AG10803 (cell line): ENCODE measurements at places on chromosomes 11 and 22.

DNA sequence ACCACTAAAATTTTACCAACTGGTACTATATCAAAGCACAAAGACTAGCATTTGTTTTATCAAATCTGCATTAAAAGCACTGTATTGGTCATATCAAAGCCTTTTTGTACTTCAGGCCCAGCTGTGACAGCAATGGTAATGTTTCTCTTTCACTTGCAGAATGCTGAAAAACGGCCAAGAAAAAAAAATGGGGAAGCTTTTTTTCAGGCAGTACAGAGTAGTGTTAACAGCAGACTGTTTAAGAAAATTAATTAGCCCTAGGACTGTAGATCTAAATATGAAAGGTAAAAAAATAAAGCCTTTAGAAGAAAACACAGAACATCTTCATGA lies 33.3 kb downstream of the DENND5A start:
- peak; percentile 57 for DNase-seq

DNA sequence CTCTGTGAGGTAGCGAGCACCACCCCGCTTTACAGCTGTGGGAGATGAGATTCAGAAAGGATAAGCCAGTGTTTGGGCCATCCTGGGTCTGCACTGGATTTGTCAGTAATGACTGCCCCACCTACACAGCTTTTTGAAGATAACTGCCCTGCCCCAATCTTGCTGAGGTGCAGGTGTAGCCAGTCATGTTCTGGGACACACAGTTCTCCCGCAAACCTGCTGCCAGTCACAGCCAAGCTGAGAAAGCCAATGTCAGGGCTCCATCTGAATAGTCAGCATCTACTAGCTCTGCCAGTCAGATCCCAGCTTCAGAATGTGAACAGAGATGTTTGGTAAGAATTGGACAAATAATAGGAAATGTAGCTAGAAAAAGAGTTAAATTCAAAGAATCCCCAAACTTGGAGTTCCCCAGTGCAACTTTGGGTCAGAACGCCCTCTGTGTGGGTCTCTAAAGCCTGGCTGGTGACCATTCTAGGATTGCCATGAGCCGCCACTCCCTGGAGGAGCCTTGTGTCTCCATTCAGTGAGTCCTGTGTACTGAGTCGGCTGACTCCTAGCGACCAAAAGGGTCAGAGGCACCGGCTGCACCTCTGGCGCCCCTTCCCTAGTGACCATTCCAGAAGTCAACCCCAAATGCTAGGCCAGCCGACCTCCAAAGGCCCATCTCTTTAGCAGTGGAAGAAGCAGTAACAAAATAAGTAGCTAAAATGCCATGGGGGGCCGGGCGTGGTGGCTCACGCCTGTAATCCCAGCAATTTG lies 2.4 kb upstream of the MB start:
- no peak for DNase-seq

GRCh38 chr11:111561306-111561705 lies 20.8 kb downstream of the LAYN start:
- DNase-seq, result no peak

- peak; percentile 97 for DNase-seq
These were observed 50.5 kb upstream of the ZBED5 start for GRCh38 chr11:10908215-10908951.

DNA sequence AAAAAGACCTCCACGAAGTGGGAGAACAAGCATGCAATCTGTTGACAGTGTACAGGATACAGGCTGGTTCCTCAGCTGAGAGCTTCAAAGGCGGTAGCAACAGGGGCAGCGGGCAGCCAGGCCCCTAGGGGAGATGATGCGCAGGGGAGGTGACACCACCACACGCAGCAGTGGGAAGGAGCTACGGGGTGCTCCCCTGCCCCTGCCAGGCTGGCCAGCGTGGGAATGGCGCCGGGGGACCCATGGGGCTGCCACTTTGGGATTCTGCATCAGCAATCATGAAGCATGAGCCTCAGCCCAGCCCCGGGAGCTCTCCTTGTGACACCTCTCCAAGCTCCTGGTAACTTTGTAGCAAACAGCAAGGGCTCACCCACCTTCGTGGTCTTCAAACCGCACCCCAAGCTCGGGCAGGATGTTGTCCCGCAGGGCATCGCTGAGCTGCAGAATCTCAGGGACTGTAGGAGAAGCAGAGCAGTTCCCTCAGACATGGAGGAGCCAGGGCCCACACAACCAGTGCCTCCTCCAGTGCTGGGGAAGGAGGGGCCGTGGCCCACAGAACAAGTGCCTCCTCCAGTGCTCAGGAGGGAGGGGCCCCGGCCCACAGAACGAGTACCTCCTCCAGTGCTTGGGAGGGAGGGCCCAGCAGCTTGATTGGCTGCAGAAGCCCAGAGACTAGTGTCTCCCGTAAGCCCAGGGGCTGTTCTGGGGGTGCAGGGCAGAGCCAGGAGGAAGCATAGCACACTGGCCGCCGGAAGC lies 14.6 kb upstream of the NAP1L4 start:
- no peak for DNase-seq

GRCh38 chr11:80826808-80827207 lies 1386.0 kb upstream of the TENM4 start:
- DNase-seq, result no peak

GRCh38 chr11:125331357-125332035 lies 164.6 kb downstream of the FEZ1 start:
- DNase-seq, result no peak

DNA sequence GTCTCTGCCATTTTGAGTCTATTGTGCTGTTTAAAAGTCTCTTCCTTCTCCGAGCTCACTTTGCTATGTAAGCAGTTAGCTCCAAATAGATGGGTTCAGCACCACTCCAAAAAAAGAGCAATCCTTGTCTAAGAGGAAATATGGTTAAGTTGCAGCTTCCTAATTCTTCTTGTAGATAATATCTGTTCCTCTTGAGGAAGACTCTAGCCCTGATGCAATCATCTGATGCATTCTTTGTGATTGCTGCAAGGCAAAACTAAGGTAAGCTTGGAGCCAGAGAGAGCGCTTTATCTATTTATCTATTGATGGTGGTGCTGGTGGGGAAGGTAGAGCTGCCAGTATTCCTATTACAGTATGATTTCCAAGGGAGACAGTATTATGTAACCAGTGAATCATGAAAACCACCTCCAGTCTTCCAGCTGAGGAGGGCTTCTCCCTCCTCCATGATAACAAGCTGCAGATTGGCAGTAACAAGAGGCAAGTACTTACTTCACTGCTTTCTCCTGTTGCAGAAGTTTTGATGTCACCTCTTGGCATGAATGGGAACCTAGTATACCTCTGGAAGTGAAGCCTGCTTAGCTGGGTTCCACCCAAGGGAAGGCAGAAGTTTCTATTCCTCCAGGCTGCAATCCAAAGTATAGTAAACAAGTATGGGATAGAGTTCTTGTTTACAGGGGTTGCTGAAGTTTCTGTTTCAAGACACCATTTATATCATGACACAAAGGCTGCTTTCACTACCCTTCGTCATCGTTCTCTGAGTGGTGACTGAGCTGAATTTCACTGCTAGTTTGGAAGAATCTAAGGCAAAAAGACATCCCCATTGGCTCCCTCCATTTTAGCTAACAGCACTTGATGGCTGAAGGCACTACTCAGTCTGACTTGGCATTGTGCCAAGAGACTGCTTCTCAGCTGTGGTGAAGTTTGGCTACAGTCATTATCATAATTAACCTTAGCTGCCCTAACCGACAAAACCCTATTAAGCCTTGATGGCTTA lies 49.7 kb downstream of the FDX1 start:
- DNase-seq, result peak; percentile 64

GRCh38 chr11:124535552-124536232 lies 7.8 kb downstream of the OR8B12 start:
- no peak for DNase-seq
